Activated CD4-positive, alpha-beta T cell treated with anti-CD3 and anti-CD28 coated beads, Interleukin-2, amount 50 U/mL, for 24 hours (primary cell): ENCODE measurements at places on chromosomes 4 and X.

GRCh38 chr4:128660361-128661215 is 148.9 kb upstream of the JADE1 start:
- DNase-seq: no peak

- DNase-seq: no peak
Observed at GRCh38 chr4:111230265-111230664, 607.4 kb upstream of the PITX2 start.

GRCh38 chr4:111108153-111108552 is 485.3 kb upstream of the PITX2 start:
- no peak for DNase-seq

GRCh38 chr4:7120341-7120740 is 52.5 kb upstream of the GRPEL1 start:
- no peak for DNase-seq

DNA sequence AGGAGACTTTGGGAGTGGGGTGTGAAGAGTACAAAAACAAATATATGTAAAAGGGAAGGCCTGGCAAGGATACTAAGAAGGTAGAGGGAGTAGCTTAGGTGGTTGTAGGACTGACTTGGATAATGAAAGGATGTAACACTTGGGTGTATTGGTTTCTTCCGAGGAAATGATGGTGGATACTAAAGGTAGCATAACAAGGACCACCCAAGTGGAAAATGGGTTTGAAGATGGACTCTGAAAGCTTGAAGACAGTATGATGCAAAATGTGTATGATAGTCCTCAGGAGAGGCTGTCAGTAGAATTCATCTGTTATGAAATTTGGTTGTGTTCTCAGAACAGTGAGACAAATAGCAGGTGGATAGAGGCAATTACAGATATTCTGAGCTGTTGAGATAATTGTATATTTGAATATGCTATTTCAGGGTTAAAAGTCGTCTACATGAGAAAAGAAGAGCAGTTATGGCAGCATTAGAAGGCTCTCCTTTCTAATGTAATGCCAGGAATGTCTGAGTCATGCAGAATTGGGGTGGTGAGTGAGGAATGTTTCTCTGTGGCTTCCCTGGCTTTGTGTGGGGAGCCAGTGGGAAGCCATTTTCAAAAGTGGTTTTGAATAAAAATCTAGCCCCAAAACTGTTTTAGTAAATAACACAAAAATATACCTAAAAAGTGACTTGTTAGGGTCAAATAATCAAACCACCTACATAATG is 75.6 kb downstream of the FHIP1A start:
- DNase-seq: no peak

DNA sequence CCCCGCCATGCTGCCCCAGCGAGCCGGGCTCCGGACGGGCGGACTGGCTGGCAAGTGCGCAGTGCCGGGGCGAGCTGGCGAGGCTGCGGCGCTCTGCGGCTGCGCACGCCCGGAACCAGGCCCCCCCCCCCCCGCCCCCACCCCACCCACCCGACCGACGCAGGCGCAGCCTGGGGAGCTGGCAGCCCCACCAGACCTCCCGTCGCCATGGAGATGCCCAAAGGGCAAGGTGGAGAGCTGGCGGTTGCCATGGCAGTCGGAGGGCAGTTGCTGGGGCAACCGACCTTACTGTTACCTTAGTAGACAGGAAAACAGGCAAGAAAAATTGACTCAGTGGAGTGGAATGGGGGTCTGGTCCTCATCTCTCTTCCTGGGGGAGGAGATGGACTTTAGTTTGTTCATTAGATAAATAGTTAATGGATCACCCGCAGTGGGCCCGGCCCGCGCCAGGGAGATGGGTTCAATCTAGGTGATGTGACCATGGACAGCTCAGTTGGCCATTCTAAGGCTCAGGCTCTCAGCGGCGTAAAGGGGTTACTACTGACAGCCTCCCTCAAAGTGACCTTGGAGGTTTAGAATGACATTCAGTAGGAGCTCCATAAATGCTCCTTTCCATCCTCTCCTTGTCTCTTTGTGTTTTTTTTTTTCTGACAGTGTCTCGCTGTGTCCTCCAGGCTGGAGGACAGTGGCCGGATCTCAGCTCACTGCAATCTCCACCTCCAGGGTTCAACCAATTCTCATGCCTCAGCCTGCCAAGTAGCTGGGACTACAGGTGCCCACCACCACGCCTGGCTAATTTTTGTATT is at the start of gene PCSK1N:
Gene PCSK1N (minus strand): TSS at position 87 of the 806 bp plus-strand sequence. CDS start 78 bp downstream, at position 9.
- no peak for DNase-seq

- no peak for DNase-seq
Observed at GRCh38 chrX:47579537-47579936, 2.7 kb upstream of the TIMP1 start.

- no peak for DNase-seq
Observed at GRCh38 chr4:74583089-74583700, 138.3 kb downstream of the AREG start.

DNA sequence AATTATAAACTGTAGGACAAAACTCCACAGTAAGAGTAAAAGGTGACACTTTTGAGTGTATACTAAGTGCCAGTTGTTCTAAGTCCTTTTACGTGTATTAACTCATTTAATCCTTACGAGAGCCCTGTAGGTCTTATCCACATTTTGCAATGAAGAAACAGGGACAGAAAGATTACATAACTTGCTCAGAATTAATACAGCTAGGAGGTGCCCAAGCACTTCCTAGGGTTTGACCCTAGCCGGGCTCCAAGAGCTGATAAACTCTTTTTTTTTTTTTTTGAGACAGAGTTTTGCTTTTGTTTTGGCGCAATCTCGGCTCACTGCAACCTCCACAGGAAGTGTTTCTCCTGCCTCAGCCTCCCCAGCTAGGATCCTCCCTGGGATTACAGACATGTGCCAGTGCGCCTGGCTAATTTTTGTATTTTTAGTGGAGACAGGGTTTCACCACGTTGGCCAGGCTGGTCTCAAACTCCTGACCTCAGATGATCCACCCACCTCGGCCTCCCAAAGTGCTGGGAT is 110.4 kb downstream of the UBE2K start:
- DNase-seq: no peak

GRCh38 chrX:101658661-101659491 is 774 bp downstream of the ARMCX2 start:
- DNase-seq: peak; percentile 4

GRCh38 chr4:25330905-25331808 is 18.6 kb downstream of the ZCCHC4 start:
- no peak for DNase-seq

- DNase-seq: no peak
Observed at GRCh38 chr4:119130365-119131065, 5.1 kb upstream of the MYOZ2 start.

- no peak for DNase-seq
Observed at GRCh38 chr4:181796502-181796901, 446.7 kb upstream of the TENM3 start.

GRCh38 chr4:3442959-3443749 is 1.4 kb downstream of the HGFAC start:
- peak; percentile 50 for DNase-seq

GRCh38 chrX:97065973-97066372 is 182.3 kb downstream of the RPA4 start:
- DNase-seq: no peak

DNA sequence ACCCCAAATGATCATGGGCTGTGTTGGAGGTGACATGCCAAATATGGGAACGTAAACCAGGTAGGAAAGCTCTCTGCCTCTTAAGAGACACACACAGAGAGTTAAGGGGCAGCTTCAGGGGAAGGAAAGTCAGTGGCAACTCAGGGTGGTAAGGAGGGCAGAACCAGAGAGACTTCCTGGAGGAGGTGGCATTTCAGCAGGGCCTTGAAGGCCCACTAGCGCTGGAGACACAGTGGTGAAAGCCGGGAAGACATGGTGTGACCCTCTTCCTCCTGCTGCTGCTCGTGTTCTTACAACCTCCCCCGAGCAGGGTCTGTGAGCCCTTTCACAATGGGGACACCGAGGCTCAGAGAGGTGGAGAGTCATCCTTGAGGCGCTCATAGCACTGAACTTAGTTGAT is 68.2 kb downstream of the SORCS2 start:
- DNase-seq: no peak

DNA sequence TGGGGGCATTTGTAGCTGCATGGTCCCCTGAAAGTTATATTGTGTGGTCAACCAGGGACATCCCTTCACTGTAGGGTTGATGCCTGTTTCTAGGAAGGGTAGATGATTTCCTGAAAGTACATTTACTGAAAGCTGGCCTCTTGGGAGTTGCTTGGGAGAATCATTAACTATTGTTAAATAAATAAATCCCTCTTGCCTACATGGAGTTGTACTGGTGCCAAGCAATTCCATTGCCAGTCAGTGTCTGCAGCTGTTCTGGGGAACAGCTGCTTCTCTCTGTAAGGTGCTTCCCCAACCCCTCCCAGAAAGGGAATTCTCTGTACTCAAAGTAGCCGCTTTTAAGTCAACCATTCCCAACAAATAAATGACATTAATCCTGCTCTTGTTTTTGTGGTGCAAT is 51.1 kb downstream of the C4orf51 start:
- DNase-seq: no peak

- DNase-seq: no peak
Observed at GRCh38 chr4:104735174-104735573, 240.5 kb upstream of the CXXC4 start.

GRCh38 chr4:24598025-24598424 is 13.7 kb upstream of the DHX15 start:
- no peak for DNase-seq

DNA sequence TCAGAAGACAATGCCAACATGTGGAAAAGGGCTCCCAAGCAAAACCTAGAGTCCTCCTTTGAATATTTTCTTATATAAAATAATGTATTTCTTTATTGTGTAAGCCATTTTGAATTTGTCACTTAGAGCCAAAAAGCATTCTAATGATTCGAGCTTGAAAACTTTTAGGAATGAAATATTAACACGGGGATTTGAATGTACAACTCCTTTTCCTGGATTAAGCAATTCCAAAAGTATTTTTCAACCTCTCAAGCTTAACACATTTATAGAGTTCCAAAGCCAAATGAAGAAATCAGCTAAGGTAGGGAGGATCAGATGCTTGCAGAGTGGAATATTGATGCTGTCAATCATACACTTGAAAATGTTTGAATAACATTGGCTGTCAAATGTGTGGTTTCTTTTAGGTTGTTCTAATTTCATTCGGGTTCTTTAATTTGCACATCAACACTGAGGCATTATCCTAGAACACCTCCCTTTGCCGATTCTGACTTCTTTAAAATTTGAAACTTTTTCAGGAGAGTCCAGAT is 67.2 kb upstream of the ETNPPL start:
- DNase-seq: no peak

- no peak for DNase-seq
Observed at GRCh38 chrX:115373308-115373707, 83.8 kb downstream of the LUZP4 start.

- DNase-seq: no peak
Observed at GRCh38 chr4:81562093-81562492, 90.4 kb upstream of the RASGEF1B start.

DNA sequence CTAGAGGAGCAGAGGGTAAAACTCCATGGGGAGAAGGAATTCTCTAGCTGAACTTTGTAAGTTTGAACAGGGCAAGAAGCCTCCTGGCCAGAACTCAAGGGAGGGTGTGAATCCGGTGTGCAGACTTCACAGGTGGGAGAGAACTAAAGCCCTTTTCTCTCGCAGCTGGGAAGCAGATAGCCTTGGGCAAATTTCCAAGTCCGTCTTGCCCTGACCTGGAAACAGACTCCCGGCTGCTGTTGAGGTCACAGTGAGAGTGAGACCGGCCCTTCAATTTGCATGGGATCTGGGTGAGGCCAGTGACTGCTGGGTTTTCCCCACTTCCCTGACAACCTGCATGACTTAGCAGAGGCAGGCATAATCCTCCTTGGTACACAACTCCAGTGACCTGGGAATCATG is 94.5 kb upstream of the ZNF827 start:
- no peak for DNase-seq

GRCh38 chr4:78938868-78939666 is at the start of gene PAQR3:
TSS of gene PAQR3 (minus strand) at chr4:78939438. CDS start at chr4:78939224, 214 bp downstream.
- DNase-seq: peak; percentile 71

- no peak for DNase-seq
Observed at GRCh38 chrX:49233176-49233575, at the start of gene CACNA1F. TSS of gene CACNA1F (minus strand) at chrX:49233340. CDS start at chrX:49233309, 31 bp downstream.

DNA sequence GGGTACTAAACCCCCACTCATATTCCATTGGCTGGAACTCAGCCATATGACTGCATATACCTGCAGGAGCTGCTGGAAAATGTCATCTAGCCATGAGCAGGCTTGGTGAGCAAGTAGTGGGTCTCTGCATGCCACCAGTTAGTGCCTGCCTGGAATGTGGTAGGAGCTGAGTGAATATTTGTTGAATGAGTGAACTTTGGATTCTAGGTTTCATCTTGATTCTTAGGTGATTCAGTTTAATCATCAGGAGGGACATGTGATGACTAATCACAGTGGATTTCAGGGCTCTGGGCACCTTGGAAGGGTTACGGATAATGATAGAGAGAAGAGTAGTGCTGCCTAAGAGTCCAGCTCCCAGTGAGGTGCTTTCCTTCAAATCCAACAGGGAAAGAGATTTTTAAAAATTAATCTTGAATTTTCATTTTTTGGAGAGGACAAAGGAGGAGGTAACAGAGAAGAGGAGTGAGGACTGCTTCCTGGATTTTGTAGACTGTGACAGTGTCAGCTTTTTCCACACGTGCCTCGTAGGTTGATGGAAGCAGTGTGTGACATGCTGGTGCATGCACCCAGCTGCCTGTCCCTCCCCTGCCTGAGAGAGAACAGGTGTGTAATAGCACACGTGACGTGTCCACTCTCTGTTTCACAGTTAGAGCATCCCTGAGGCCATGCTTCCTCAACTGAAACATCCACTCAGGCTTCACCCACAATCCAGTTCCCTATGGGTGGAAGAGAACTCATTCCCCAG is 30.4 kb downstream of the NHS start:
- DNase-seq: no peak

- peak; percentile 10 for DNase-seq
Observed at GRCh38 chr4:103046416-103047290, 27.1 kb upstream of the SLC9B1 start.

DNA sequence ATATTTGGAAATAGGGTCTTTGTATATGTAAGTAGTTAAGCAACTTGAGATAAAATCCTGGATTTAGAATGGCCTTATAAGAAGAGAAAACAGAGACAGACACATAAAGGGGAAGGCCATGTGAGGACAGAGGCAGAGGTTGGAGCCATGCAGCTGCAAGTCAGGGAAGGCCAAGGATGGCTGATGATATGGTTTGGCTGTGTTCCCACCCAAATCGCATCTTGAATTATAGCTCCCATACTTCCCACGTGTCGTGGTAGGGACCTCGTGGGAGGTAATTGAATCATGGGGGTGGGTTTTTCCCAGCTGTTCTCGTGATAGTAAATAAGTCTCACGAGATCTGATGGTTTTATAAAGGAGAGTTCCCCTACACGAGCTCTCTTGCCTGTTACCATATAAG is 76.3 kb downstream of the STK32B start:
- no peak for DNase-seq

GRCh38 chr4:24055623-24056022 is 165.8 kb upstream of the PPARGC1A start:
- no peak for DNase-seq

GRCh38 chr4:188934320-188934962 is 795.2 kb downstream of the TRIML1 start:
- DNase-seq: no peak

GRCh38 chr4:142473218-142473959 is 372.7 kb downstream of the INPP4B start:
- no peak for DNase-seq

GRCh38 chrX:44908153-44908552 is 35.2 kb downstream of the KDM6A start:
- DNase-seq: no peak
